ENCODE measurements at places on chromosomes 6 and 20.

- DNase-seq: no peak
Measured at GRCh38 chr20:605237-605636, 4.9 kb downstream of the TCF15 start.

DNA sequence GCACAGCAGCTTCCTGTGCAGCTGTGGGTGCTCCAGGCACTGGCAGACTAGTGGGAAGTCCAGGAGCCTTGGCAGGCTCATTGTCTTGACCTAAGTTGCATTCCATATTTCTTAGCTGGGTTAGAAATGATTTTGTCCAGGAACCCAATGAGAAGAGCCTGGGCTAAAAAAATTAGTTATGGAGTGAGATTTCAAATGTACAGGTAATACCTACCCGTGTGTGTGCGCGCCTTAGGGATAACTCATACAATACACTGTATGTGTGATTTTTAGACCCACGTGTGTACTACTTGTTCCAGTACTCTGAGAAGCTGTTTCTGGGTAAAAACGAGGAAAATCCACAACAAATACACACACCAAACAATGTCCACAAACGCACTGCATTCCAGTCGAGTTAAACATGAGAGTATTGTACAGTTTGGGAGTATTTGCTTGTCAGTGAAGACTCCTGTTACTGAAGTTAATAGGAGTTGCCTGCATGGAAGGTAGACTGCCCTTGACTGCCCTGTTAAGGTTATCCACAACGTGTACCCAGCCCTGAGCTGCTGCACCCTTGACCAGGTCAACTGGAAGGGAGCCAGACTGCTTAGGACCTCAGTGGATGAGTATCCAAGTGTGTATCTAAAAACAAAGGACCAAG is 1.4 kb downstream of the PAQR8 start:
- no peak for DNase-seq

DNA sequence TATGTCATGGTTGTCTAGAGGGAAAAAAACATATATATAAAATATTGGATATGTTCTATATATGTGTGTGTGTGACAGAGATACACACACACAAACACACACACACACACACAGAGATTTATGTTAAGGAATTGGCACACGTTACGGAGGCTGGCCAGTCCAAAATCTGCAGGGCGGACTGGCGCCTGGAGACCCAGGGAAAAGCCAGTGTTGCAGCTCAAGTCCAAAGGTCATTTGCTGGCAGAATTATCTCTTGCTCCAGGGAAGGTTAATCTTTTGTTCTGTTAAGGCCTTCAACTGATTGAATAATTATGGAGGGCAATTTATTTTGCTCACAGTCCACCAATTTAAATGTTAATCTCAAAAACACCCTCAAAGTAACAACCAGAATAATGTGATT is 37.5 kb upstream of the PDE7B start:
- DNase-seq: no peak

- DNase-seq: no peak
Measured at GRCh38 chr6:101830501-101831031, 437.1 kb downstream of the GRIK2 start.

DNA sequence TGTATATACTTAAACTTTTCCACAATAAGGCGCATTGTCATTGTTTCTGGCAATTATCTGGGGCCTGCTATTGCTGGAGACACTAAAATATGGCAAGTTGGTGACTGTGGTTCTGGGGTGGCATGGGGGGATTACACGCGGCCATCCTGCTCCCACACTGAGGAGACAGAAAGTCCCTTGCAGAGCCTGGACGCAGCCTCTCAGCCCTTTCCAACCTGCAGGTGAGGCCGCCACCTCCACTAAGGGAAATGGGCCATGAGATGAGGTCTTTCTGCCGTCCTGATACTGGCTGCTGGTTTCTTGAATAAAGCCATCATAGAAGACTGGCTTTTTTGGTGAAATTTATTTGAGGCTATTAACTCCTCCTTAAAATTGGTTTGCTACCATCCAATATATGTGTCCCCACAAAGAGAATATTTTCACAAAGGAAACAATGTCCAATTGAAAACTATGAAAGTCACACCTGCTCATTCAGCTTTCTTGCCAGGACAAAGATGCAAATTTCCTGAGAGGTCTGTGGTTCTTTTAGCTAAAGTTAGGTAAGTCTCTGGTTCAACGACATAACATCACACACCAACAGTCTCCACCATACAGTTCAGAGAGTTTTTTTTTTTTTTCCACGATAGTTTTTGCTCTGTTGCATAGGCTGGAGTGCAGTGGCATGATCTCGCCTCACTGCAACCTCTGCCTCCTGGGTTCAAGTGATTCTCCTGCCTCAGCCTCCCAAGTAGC is 13.0 kb downstream of the TXNDC5 start:
- no peak for DNase-seq

DNA sequence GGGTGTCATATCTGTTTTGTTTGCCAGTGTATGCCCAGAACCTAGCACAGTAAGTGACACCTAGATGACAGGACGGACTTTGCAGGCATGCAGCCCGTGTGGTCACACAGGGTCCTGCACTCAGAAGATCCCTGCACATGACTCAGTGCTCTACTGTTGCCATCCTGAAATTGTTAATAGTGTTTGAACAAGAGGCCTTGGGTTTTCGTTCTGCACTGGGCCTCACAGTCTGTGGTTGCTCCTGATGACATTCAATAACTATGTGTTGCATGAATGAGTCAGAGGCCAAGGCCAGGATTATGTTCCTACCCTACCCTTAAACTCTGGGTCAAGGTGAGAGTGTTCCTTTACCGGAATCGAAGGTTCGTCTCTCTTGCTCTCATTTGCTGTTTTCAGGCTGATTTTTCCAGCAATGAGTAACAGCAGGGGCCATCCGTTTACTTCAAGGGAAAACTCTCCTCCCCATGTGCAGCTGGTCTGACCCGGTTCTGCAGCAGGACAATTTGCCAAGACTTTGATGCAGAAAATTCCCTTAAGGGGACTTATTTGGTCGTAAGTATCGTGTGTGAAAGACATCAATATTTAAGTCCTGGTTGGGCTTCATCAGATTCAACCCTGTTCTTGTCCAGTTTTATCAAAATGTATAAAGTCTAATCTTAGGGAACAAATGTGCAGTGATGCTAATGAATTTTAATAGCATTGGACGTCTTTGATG is 13.0 kb upstream of the PFDN4 start:
- DNase-seq: no peak

DNA sequence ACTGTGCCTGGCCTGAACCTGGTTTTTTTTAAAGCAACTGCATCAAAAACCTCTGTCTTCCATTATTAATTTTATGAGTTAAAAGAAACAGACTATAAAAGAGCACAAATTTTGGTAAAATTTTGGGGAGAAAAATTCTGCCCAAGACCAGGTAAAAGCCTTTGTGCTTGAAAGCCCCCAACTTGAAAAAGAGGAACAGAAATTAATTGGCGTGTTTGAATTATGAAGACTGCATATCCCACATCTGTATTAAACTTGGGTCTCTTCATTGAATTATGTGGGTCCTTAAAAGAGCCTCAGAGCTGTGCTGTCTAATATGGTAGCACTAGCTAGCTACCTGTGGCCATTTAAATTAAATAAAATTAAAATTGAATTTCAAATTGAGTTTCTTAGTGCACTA is 41.2 kb downstream of the COL11A2 start:
- no peak for DNase-seq

GRCh38 chr6:129183187-129183591 is 300.3 kb downstream of the LAMA2 start:
- no peak for DNase-seq

- no peak for DNase-seq
Measured at GRCh38 chr6:56329271-56330050, 82.1 kb upstream of the COL21A1 start.
